Glutamatergic neuron (in vitro differentiated cells): ENCODE measurements at places on chromosomes 3 and 15.

- DNase-seq: no peak
These were observed 119.2 kb upstream of the ALDH1A3 start for GRCh38 chr15:100760357-100760903.

DNA sequence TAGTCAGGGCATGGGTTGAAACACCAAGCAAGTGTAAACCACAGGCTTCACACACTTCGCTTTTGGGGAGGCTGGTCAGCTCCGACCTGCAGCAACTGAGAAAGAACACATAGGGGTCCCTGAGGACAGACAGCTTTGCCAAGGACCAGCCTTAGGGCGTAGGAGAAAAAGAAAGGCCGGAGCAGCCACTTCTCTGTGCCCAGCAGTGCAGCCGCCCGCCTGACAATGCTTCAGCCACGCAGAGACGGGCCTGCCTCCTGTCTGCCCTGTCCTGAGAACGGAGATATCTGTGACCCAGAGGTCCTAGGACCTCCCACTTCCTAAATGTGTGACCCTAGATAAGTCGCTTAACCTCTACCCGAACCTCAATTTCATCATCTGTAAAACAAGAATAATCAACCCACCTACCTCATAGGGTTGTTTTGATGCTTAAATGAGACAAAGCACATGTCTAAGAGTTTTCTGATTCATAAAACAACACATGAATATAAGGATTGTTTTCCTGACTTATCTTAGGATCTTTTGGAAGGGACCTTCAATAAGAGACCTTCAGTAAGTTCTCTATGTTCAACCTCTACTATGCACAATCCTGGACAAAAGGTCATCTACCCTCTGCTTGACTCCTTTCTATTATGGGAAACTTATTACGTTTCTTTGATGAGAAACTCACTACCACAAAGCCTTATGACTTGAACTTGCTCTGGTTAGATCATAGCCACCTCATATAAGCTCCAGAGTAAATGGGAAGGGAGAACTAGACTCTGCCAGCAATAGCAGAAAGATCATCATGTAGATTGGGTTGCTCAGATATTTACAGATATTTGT is 32.9 kb upstream of the RFTN1 start:
- DNase-seq: no peak

DNA sequence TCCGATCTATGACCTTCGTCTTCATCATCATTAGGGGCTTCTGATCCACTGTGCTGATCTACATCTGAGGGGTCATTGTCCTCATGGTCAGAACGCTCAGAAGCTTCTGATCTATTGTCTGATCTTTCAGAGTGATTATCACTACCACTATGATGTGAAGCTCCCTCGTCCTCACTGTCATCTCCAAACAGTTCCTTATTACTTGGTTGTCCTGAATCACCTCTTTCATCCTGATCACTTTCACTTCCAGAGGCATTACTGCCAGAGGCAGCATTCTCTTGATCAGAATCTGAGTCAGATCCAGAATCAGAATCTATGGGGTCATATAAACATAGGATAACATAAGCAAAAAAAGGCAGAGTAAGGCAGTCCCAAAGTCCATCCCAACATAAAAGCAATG is 5.4 kb downstream of the LEO1 start:
- no peak for DNase-seq

DNA sequence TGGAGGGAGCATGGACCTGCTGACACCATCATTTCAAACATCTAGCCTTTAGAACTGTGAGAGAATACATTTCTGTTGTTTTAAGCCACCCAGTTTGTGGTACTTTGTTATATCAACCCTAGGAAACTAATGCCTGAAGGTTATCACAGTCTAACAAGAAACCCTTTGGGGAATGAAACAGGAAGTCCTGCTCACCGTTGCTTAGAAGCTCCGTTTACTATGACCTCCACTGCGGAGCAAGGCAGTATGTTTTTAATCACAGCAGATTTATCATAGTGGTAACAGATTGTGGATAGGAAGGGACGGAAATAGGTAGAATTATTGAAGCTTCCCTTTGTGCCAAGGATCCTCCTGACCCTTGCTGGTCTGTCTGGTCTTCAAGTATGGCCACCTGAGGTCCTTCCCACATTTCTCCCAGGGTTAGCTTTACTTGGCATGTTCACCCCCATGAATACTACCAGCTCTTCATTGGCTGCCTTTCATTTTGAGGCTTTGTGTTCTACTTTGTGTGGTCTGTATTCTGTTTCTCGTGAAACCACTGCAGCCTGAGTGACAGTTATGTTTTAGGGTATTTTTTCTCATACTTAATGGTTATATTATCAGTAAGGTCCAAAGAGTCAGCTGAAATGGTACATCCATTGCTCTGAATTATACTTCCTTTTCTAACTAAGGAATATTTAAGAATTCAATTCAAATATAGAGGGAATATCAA is 201.6 kb downstream of the CHST2 start:
- no peak for DNase-seq

DNA sequence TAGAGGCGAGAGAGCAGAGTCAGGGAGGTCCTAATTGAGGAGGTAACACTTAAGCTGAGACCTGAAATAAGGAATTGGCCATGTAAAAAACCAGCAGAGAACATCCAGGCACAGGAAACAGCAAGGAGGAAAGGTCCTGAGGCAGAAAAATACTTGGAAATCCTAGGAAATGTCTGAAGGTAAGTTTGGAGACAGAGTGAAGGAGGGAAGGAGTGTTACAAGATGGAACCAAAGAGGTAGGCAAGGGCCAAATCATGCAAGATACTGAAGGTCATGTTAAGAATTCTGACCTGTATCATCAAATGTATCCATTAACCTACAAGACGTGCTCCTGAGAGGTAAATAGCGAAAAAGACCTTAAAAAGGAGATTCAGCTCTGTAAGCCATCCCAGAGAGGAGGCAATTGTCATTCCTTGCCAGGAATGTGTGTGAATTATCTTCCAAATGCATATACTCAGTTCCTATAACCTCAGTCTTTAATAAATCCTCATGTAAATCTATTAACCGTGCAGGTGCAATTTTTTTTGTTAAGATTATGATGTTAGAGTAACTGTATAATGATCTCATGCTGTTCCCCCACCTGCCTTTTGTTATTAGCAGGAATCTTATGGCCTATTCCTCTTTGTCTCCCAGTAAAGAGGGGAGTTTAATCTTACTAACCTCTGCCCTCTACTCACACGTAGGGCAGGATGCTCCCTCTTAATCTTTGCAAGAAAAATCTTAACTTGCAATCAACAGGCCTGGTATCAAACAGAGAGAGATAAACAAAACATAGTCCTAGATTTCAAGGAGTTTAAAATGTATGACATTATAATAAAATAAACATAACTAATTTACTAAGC is 166.9 kb downstream of the ULK4 start:
- no peak for DNase-seq

GRCh38 chr15:77475898-77476297 is 55.2 kb downstream of the HMG20A start:
- DNase-seq: peak; percentile 44

GRCh38 chr3:106533093-106533787 is 664.4 kb upstream of the CBLB start:
- DNase-seq: no peak

GRCh38 chr15:76327191-76328105 is 9.1 kb upstream of the ISL2 start:
- no peak for DNase-seq
